ENCODE measurements at places on chromosomes 6 and 20. TPM values are rescaled to one million over a fixed set of nuclear protein-coding genes. Genes with fewer than 3 reads are reported as not detected.

ADGRF4 gene
- under 0.01 TPM for total RNA-seq

OXT gene
- total RNA-seq = not detected

RGS17 gene
- 37.3 TPM for total RNA-seq

SNX3 gene
- total RNA-seq = 176 TPM

DLK2 gene
- not detected for total RNA-seq

DACT2 gene
- total RNA-seq = not detected

BANF2 gene
- not detected for total RNA-seq

SLPI gene
- total RNA-seq = not detected

RBBP8NL gene
- not detected for total RNA-seq

SIM1 gene
- not detected for total RNA-seq
